ENCODE measurements at places on chromosomes 2 and 18.

DNA sequence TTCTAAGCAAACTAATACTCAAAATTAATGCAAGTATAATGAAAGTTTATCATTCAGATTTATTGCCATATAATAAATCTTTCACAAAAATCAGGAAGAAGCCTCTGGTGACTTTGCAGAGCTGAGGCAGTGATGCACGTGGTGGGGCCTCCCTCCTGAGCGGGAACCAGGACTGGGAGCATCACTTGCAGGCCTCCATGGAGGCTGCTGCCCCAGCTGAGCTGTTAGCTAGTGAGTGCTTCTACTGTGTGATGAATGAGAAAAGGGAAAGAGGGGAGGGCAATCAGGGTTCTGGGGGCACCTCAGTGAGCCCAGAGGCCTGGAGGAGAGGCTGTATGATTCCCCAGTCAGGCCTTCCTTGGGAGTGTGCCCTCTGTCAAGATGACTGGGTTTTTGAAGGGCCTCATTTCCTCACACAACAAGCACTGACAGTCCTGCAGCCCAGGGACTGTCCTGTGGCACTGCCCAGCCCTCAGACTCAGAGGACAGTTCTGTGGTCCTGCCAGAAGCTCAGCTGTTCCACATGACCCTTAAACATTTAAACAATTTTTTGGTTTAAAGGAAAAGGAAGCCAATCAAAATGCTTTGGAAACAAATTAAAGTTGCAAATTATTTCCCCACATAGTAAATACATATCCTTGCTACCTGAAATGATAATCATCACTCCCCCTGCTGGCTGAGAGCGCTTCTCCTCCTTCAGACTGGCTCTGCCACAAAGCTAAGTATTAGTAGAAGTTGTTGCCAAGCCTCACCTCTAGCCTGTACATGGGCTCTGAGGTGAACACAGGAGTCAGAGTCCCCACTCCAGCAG lies 90.9 kb upstream of the SMAD7 start:
- DNase-seq, result peak; percentile 56

- no peak for DNase-seq
Measured at GRCh38 chr2:74441690-74442482, at the start of gene RTKN. Gene RTKN, minus strand, starts transcription at chr2:74441937. Its CDS starts 121 bp downstream, at chr2:74441816.

DNA sequence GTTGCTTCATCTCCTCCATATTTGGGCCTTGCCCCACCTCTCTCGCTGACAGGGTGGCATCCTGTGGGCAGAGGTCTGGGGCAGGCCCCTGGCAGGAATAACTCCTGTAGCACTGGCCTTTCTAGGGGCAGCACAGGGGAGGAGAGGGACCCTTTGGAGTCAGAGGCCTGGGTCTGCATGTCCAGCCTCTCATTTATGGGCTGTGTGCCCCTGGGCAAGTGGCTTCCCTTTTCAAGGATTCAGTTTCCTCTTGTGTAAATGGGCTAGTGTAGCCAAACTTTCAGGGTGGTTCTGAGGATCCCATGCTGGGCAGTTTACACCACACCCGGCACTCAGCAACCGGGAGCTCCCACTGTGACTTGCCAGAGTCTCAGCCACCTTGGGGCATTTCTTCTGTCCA lies 23.4 kb downstream of the ADRA2B start:
- DNase-seq, result no peak

DNA sequence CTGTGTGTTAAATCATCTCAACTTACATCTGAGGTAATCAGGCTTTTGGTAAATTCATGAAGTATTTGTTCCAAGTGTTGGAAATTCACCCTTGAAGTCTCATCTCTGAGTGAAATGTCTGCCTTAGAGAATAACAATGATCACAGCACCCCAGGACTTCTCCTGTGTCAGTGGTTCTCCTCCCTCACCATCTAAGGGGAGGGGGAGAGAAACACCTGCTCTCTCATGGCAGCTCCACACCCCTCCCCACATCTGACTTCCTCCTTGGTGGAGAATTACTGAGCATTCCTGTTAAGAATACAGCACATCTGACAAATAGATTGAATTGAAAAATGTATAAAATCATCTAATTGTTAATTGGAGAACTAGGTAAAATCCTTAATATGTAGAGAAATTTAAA lies 532.1 kb downstream of the RNF144A start:
- DNase-seq, result no peak

- DNase-seq, result no peak
Measured at GRCh38 chr2:218128781-218129457, 3.1 kb downstream of the CXCR2 start.

- DNase-seq, result no peak
Measured at GRCh38 chr2:222451224-222451674, 26.9 kb downstream of the SGPP2 start.

DNA sequence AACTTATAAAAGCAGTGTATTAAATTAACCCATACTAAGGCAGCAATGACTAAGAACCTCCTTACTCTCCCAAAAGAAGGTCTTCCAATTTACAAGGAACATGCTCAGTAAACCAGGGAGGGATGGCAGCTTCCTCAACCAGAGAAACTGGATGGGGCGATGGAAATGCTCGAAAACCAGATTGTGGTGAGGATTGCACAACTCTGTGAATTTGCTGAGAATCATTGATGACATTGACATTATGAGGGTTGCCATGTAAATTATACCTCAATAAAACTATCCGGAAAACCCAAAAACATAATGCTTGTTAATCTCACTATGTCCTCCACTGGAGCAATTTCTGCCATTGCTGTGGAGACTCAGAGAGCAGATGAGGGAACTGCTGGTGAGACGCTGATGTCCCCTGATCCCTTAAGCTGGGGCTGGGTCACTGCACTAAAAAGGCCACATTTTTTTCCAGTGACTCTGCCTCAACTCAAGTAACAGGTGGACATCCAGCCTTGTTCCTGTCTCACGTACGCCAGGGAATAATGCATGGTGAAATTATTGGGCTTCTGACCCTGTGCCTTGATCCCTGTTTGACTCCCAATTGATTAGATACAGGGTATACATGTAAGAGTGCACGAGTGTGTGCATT lies 288.3 kb downstream of the CYP26B1 start:
- DNase-seq, result no peak

DNA sequence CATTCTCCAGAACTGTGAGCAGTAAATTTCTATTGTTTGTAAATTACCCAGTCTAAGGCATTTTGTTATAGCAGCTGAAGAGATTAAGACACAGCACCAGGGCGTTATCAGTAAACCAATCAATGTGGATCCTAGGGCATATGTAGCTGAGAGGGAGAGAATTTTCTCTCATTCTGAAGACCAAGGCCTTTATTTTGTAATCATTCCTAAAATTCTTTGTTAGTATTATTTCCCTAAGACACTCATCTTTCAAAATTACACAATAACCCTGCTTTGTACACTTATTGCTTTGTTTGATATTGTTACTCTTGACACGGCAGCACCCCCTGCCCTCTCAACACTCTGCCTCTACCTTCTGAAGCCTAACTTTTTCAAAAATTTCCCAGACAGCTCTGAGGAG lies 419.1 kb downstream of the SLC4A3 start:
- no peak for DNase-seq

DNA sequence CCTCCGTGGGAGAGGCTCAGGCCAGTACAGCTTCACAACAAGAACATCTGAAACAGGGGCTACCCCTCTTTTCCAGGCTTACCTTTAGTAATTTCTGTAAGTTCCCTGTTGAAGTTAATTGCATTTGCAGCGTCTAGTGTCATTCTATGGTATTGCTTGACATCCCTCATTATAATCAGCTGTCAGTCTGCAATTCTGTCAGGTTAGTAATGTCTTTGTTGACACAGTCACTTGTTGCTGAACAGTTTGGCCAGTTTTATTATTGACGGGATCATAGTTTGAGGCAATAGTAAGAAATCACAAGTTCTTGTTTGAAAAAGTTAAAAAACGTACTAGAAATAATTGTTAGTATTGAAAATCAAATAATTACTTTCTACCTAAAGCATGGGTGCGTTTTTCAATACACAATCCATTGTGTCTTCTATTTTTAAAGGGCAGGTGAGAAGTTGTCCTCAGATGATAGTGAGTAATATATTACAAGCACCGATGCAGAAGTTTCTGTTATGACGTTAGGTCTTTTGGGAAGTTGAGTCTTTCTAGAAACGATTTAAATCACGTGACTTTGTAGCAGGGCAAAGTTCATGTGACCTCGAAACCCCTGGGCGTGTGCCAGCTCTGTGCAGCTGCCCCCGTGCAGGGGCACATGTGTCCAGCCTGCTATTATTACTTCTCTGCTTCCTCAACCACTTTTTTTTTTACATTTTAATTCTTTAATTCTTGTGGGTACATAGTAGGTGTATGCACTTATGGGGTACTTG lies 49.5 kb upstream of the MBP start:
- no peak for DNase-seq

DNA sequence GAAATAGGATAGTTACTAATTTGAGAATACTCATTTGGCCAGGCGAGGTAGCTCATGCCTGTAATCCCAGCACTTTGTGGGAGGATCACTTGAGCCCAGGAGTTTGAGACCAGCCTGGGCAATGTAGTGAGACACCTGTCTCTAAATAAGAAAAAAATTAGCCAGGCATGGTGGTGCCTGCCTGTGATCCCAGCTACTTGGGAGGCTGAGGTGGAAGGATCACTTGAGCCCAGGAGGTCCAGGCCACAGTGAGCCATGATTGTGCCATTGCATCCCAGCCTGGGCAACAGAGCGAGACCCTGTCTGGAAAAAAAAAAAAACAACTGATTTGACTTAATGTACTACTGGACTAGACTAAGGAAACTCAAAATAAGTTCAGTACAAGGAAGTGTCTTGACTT lies 32.7 kb upstream of the ZNF638 start:
- no peak for DNase-seq

DNA sequence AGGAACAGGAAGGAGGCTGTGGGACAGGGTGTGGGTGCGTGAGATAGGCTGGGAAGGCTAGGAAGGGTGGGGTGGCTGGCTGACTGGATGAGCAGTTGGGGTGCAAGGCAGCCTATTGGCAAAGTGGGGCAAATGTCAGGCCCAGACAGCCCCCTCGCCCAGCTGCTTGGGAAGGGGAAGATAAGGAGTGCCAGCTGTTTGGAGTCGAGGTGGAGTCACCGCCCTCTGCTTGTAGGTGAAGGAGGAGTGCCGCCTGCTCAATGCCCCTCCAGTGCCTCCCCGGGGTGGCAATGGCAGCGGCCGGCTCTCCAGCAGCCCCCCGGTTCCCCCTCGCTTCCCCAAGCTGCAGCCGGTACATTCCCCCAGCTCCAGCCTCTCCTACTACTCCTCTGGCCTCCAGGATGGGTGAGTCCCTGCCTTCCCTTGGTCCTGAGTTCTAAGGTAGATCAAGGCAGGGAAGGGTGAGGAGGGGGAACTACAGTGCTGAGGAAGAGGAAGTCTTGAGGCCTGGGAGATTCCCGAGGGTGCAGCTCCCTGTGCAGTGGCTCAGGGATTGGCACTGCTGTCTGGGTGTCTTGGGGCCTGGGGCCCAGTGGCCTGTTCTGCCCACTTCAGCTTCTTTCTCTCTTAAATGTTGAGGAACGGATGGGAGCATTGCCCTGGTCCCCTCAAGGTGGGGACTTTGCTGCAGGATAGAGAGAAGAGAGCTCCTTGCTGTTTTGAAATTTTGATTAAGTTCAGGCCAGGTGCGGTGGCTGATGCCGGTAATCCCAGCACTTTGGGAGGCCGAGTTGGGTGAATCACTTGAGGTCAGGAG lies 13.3 kb downstream of the GAREM2 start:
- no peak for DNase-seq

- DNase-seq, result no peak
Measured at GRCh38 chr2:24018241-24018640, 8.4 kb downstream of the MFSD2B start.

DNA sequence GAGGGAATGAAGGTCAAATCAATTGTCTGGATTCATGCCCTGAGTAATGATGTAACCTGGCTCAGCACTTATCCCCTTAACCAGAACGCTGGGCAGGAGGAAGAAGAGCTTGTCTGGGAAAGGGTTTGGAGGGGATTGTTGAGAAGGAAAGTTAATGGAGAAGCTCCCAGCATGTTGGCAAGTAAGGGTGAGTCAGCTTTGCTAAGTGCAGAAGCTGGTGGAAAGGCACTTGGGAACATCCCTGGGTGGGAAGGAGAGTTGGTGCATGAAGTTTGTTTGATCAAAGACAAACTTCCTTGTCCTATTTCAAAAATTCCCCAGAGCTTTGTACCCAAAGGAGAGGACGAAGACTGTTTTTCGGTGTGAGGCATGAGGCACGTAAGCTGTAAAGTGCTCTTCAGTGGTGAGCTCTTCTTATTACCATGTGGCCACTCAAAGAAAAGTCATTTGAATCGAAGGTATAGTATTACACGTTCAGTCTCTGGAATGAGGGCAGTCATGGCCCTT lies 17.6 kb upstream of the DAW1 start:
- DNase-seq, result no peak

GRCh38 chr2:56444339-56444738 lies 260.5 kb downstream of the CCDC85A start:
- DNase-seq, result no peak

DNA sequence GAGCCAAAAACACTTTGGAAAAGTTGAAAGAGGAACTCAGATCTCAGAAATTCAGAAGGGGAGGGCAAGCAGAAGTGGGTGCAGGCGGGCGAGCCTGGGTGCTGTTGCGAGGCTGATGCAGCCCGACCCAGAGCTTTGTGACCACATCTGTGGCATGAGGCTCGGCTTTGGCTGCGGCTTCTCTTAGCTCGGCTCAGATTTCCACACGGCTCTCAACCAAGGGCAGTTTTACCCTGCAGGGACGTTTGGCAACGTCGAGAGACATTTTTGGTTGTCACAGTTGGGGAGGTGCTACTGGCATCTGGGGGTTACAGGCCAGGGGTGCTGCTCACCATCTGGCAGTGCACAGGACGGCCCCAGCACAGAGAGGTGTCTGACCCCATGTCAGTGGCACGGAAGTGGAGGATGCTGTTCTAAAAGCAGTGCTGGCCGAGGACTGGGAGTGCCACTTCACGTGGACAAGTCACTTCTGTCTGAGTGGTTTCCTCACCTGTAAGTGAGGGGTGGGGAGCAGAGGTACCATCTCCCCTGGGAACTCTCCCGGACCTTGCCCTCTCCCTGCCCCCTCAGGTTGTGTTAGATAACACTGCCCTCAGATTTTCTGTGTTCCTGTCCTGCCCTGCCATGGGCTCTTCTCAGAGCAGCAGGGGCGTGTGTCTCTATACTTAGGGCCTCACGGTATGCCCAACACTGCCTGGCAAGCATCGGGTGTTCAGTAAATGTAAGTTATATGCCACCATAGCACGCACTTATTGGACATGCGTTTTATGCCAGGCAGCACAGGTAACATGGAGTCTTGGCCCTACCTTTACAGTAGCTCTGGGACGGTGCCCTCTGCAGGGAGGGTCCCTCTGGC lies 48.7 kb upstream of the FAHD2A start:
- DNase-seq, result peak; percentile 54

GRCh38 chr18:13433685-13434084 lies 215.1 kb downstream of the LDLRAD4 start:
- DNase-seq, result no peak

DNA sequence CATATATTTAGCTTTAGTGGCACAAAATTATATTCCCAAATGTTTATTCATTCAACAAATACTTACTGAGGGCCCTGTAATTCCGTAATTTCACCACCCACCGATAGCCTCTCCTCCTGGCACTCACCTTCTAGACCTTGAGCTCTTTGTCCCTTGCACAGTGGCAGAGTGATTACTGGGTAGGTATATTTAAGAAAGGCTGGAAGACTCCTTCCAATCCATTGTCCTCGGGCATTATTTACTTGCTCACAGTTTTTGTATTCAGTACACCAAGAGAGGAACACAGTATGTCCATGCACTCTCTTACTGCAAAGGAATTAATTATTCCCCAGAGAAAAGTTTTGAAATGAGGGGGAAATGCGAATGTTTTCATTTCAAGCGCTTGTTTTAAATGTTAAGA lies 1.1 kb upstream of the CDCA7 start:
- peak; percentile 37 for DNase-seq

- DNase-seq, result no peak
Measured at GRCh38 chr2:21836261-21836660, 712.5 kb downstream of the TDRD15 start.

- DNase-seq, result no peak
Measured at GRCh38 chr2:240239325-240239724, 98.9 kb upstream of the OTOS start.

Measured in Kasumi-1 (cell line).